HL-60 (cell line): ENCODE measurements at places on chromosomes 11 and 22.

DNA sequence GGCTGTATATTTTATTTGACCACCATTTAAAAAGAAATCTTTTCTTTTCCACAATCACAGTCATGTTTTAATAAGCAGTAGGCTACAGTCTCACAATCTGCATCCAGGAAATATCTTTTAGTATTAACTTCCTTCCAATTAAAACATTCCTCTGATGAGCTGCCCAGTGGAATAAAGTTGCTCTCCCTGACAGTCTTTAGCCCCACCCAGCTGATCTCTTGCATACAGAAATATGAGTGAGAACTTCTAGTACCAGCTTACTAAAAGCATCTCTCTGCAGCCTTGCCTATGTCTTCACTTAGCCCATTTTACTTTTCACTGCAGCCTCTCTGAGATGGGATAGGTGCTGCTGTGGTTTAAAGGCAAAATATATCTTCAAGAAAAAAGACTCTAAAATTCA lies 143.4 kb upstream of the ANO3 start:
- no peak for DNase-seq

DNA sequence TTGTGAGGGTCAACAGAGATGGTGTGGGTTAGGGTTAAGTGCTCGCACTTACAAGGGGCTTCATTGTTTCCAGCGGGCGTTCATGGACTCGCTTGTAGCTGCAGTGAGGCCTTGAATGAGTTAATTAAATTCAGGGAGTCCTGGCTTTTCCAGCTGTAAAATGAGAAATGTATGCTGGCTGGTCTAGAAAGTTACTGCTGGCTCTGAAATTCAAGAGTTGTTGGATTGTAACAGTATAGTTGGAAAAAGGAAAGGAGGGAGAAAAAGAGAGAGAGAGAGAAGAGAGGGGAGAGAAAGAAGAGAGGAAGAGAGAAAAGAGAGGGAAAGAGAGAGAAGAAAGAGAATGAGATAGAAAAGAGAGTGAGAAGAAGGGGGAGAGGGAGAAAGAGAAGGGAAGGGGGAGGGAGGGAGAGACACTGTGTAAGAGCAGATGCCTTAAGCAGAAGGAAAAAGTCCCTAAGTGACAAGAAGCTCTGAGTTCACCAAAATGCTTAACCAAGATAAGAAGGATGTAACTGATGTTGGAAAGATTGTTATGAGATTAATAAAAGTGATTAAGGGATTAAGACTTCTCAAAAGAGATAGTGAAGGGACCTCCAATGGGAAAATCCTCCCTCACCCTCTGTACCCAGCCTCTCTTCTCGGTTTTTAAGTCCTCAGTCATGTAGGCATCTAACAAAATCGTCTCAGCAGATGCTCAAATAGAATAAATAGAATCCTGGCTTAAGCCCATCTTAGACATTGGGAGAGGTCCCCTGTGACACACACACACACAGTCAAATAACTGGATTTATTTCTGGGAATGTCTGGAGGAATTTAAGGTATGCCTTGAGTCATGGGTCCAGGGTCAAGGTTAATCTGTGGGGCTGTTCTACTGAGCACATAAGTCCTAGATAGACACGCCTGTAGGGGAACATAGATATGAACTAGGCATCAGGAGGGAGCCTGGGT lies 477.9 kb downstream of the MIAT start:
- DNase-seq: no peak

DNA sequence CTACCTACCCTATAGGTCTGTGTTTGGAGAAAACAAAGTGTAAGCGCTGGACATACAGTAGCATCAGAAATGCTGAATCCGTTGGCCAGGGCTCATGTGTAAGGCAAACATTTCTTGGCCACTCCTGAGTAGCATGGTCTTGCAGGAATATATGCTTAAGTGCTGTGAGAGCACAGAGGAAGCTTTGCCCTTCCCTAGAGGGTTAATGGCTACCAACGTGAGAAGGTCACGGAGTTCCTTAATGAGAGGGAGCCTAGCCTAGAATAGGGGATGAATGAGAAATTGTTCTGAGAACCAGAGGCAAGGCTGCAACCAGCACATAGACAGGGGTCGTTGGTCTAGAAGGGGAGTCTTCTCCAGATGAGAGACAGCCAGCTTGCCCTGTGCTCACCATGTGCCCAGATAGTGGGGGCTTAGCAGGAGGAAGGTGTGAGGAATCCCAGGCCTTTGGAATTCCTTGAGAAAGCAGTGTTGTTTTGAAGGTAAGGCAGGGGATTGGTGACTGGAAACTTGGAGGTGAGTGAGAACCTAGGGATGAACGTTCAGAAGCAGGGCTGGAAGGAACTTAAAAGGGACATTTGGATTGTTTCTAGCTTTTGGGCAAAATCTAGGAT lies 29.5 kb downstream of the RCOR2 start:
- DNase-seq: no peak

DNA sequence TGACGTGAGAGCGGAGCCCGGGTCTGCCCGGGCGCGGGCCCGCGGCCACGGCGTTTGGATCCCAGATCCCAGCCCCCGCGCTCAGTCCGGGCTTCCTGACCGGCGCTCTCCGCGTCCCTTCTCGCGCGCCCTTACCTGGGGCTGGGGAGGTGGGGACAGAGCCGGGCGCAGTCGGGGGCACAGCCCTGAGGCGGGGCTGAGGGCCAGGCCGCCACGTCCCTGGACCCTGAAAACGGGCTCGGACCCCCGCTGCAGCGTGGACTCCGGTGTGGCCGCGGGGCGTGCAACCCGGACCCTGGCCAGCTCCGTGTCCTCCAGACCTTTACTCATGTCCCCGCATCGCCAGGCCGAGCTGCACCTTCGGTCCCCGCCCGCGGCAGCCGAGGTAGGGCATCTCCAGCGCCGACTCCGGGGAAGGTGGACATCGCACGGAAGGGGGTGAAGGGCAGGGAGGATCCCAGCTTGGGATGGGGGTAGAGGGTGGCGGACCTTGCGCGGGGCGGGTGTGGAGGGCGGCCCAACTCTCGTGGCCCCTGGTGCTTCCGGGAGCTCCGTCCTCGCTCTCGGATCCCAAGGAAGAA lies 9.9 kb upstream of the AIFM3 start:
- DNase-seq: peak; percentile 37

GRCh38 chr11:58509748-58510147 lies 1.8 kb upstream of the OR5B21 start:
- DNase-seq: no peak

DNA sequence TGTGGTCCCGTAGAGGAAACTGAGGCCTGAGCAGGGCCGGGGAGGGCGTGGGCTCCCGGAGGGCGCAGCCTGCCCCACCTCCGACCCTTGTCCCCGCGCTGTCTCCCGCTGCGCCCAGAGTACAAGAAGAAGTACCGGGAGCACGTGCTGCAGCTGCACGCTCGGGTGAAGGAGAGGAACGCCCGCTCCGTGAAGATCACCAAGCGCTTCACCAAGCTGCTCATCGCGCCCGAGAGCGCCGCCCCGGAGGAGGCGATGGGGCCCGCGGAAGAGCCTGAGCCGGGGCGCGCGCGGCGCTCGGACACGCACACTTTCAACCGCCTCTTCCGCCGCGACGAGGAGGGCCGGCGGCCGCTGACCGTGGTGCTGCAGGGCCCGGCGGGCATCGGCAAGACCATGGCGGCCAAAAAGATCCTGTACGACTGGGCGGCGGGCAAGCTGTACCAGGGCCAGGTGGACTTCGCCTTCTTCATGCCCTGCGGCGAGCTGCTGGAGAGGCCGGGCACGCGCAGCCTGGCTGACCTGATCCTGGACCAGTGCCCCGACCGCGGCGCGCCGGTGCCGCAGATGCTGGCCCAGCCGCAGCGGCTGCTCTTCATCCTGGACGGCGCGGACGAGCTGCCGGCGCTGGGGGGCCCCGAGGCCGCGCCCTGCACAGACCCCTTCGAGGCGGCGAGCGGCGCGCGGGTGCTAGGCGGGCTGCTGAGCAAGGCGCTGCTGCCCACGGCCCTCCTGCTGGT lies 1.9 kb downstream of the NLRP6 start:
- peak; percentile 69 for DNase-seq

GRCh38 chr22:48306785-48307510 lies 1520.7 kb downstream of the BRD1 start:
- no peak for DNase-seq
